ENCODE measurements at places on chromosomes 5 and 9. TPM values are rescaled to one million over a fixed set of nuclear protein-coding genes. Genes with fewer than 3 reads are reported as not detected.

Gene MTMR12
- polyA plus RNA-seq, result 21.8 TPM

Gene UBE2QL1
- polyA plus RNA-seq, result 0.54 TPM

Gene IL11RA
- polyA plus RNA-seq, result 14.2 TPM

Gene SLC45A2
- polyA plus RNA-seq, result not detected

Gene RASGRF2
- 0.78 TPM for polyA plus RNA-seq

Gene RBM22
- 24.1 TPM for polyA plus RNA-seq

Measured in adipose tissue (tissue), 3 donors.